H1 (cell line): ENCODE measurements at places on chromosomes 16 and 17.

- DNase-seq: no peak
Measured at GRCh38 chr16:47055136-47055885, 81.8 kb upstream of the DNAJA2 start.

GRCh38 chr17:15885770-15886169, 59.2 kb upstream of the ADORA2B start:
- DNase-seq: no peak

DNA sequence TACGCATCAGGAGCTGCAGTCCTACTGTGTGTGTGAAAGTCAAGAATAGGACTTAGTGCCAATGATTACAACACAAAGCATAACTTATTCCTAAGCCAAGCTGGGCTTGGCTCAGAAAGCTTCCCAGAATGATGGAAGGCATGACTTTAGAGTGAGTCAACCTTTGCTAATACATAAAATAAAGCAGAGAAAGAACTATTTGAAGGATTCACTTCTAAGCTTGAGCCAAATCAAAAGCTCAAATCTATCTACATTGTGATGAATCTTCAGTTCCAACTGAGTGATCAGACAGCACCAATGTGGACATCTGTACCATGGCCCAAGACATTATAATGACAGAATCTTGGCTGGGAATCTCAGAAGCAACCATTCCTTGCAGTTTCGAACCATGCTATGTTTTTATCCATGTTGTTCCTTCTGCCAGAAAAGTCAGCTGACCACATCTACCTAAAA, 41.4 kb downstream of the SMG6 start:
- DNase-seq: no peak

- no peak for DNase-seq
Measured at GRCh38 chr17:29579866-29580771, 9.3 kb downstream of the GIT1 start.

DNA sequence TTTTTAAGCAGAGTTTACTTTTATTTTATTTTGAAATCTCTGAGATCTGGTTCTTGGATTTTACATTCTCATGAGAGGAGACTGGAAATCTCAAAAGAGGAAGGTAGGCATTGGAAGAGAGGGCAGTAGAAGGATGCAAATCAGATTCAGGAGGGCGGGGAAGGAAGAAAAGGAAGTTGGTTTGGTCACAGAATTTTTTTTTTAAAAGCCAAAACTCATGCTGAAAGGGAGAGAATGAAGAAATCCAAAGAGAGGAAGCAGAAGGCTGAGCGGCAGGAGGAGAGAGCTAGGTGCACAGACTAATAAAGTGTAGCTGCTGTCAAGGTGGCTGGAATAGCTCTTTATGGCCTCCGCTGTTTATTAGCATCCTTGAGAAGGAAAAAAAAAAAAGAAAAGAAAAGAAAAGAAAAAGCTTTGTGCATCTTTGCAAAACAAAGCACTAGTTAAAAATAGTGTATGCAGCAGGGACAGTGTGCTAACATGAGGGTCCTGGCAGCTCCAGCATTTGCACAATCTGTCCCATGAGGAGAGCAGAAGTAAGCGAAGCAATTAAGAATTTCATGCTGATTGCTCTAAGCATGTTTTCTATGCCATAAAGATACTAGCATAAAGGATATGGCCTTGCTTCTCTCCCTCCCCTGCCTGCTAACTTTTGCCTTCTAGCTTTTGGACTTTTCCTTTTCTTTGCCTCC, 194.2 kb downstream of the ZFHX3 start:
- no peak for DNase-seq

DNA sequence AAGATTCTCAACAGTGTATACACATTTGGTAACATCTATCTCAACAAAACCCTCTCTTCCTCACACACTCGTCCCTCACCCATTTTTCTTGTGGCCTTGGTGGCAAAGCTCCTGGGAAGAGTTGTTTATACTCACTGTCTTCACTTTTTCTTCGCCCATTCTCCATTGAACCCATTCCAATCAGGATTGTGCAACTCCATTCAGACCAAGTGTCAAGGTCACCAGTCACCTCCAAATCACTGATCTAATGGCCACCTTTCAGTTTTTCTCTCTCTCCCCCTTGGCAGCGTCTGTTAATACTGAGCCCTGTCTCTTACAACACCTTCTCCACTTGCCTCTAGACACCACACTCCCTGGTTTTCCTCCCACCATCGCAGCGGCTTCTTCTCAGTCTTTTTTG, 8.6 kb upstream of the SLC13A5 start:
- DNase-seq: no peak

DNA sequence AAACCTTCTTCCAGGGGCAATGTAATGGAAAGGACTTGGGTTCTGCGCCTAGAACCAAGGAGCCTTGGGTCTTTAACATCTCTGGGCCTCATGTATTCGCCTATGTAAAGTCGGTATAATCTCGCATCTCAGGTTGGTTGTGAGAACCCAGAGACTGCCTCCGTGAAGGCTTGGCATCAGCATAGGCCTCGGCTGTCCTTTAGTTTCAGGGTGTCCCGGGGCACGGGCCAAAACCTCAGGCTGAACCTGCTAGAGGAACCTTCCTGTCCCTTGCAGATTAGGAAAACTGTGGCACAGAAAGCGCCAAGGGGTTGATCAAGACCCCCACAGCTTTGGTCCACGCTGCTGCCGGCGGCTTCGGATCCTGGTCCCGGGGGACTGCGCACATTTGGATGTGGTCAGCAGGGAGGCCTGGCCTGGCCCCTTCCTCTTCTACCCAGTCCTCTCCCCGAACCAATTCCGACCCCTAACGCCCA, 772 bp upstream of the PHAF1 start:
- no peak for DNase-seq

GRCh38 chr16:65713181-65713808, 591.4 kb upstream of the CDH11 start:
- DNase-seq: no peak

DNA sequence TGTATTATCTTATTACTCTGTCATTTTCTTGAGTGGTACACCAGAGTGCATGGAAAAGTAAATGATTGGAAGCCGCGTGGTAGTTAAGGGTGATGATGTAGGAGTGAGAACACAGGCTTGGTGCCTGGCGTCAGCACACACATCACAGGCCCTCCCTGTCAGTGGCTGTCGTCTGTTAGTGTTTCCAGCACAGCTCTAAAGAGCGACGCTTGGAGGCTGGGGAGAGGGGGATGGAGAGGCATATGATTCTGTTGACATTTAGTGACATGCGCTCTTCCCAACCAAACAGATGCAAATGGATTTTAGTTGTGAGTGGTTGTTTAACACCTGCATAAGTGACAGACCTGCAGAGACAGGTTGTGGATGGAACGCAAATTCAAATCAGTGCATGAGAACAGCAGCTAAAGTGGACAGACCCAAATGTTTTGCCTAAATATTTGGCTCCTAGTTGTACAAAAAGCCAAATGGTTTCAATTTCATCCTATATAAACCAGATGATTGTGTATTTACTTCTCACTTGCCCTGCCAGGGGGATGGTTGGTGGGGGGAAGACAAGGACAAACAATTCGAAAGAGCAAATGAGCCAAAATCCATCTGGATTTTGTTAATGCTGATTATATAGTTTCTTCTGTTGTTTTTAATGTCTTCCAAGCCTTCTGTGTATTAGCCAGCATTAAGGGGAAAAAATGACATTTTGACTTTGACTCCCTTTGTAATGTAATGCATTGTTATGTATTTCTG, 222.3 kb downstream of the WWOX start:
- no peak for DNase-seq
